ENCODE measurements at places on chromosomes 16 and 17.

DNA sequence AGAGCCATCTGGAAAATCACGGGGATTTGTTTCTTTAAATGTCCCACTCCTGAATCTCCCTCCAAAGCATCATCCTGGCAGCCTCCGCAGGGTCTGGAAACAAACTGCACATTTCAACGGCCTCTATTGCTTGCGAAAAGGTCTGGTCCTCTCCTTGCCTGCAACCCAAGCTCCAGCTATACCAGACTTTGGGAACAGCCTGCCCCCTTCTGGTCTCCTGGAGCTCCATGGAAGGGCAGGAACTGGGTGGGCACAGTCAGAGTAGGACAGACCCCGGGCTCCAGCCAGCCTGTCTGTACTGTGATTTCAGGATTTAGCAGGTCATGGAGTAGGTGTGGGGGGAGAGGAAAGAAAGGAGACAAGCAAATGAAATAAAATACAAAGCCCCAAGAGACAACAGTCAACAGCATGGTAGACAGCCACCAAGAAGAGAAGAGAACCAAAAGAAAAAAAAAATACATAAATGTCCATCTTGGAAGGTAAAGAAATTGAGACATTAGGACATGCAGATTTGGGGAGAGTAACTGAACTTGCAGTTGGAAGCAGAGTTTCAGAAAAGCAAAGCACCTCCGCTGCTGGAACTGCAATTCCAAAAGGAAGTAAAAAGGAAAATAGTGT, 2.7 kb downstream of the XYLT1 start:
- peak; percentile 63 for DNase-seq

DNA sequence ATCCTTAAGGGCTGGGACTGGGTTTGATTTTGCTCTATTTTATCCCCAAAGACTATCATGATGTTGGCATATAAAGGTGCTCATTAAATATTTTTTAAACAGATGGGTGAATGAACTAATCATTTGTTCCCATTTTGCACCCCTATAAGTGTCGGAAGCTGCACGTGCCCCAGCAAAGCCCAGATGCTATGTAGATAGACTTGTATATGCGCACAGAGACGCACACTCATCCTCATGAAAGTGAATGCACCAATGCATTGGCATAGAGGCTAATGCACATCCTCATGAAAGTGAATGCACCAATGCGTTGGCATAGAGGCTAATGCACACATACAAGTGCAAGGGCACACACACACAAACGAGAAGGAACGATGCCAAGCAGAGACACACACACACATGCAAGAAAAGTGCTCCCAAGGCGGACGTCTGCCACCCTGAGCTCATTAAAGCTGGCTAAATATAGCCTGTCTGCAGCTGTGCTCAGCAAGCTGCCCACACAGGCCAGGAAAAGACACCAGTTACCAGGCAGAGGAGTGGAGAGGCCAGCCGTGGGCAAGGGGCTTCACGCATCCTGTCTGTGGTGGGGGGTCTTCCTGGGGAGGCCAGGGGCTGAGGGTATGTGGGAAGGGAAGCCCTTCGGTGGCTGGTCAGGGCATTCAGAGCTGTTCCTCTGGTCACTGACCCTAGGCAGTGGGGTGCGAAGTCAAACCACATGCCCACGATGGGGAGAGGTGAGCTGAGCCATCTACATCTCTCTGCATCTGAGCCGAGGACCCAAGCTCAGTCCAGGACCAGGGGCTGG, 52.6 kb downstream of the PIMREG start:
- DNase-seq = no peak

GRCh38 chr16:85199880-85200279, 87.6 kb upstream of the CIBAR2 start:
- DNase-seq = no peak

GRCh38 chr16:89489040-89489897, 1.1 kb downstream of the ANKRD11 start:
- peak; percentile 92 for DNase-seq

- no peak for DNase-seq
Measured at GRCh38 chr17:57475796-57476195, 219.5 kb downstream of the MSI2 start.

GRCh38 chr16:15961060-15961511, 11.7 kb downstream of the ABCC1 start:
- DNase-seq = no peak

DNA sequence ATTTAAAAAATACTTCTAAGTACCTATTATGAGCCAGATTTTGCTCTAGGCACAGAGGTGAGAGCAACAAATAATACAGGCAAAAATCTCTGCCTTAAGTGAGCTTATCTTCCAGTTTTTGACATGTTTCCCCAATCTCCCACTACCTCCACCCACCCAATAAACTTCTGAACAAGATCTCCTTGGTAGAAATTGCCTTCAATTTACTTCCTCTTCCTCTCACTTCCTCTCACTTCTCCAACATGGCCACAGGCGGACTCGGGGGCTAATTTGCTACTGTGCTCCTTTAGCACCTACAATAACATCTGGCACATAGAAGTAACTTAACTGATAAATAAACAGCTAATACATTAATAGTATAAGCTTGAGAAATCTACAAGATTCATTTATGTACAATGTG, 82.6 kb downstream of the CACNG1 start:
- no peak for DNase-seq

DNA sequence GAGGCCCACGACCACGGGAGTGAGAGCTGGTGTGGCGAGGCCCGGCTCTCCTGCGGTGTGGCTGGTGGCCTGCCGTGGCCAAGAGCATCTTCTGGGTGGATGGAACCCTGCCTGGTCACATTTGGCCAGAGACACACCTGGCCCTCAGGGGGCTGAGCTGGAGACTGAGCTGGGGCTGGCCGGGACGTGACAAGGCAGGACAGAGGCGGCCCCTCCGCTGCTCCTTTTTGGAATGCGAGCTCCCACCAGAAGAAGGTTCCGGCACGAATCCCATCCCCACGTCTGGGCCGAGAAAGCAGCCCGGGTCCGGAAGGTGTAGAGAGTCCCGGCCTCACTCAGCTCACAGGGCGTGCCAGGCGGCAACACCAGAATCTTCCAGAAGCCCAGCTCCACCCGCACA, 26.0 kb upstream of the CHMP6 start:
- no peak for DNase-seq

DNA sequence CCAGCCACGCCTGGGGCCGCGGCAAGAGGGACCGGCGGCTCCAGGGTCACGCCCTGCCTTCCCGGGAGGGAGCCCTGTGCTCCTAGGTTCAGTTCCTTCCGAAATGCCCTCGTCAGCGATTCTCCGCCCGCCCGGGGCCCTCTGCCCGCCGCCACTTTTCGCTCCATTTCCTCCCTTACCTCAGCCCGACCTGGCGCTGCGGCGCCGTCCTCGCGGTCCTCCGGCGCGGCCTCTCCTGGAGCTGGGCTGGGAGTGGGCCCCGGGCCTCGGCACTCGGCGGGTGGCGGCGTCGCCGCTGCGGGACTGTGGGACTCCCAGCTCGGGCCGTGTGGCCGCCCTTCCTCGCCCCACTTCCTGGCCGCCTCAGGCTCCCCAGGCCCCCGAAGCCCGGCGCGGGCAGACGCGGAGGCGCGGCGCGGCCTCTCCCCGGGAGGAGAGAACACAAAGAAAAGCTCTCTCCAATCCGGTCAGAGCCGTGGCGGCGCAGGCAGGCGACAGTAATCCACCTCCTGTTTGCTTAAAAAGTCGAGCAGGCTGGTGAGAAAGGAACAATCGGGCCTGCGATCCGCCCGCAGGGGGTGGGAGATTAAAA, 1.6 kb downstream of the BAHCC1 start:
- no peak for DNase-seq

DNA sequence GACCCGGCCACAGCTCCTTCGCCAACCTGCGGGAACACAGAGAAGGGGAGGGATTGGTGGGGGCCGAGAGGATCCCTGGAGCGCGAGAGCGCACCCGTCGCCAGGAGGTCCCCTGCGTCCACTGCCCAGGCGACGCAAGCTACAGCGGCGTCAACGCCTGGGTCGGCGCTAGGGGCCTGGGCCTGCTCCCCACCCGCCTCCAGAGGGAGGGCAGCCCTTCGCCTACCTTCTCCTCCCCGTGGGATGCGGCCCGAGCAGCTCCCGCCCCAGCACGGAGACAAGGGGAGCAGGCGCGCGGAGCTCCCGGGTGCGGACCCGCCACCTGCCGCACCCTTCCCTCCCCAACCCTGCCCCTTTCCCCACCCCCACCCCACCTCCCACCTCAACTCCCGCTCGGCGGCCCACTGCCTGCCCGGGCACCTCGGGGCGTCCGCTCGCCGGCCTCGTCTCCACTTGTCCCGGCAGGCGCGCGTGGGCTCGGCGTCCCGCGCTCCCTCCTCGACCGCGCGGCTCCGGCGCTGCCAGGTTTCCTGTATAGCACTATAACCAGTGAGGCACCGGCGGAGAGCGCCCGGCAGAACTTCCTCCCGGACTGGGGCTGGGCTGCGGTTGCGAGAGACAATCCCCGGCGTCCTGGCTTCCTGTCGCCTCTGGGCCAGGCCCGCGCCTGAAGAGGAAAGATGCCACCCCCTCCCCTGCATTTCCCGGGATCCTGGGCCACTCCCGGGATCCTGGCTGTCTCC, 119.1 kb upstream of the SMURF2 start:
- no peak for DNase-seq

- no peak for DNase-seq
Measured at GRCh38 chr17:82812058-82812457, 27.8 kb downstream of the ZNF750 start.

DNA sequence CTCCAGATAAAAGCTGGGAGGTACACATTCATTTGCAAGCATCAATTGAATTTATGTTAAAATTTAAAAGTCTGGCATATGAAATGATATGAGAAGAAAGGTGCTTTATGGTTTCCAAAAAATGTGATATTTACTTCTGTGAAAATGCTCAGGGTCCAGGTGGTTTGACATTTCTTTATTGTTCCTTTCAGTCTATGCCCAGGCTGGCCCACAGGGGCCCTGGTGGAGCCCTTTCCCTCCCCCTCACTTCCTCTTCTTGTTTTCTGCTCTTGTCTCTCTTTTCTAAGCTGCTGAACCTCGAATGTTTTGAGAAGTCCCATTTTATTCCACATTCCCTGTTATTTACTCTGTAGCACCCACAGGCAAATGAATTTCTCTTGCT, 127.8 kb downstream of the HS3ST3B1 start:
- DNase-seq = no peak

DNA sequence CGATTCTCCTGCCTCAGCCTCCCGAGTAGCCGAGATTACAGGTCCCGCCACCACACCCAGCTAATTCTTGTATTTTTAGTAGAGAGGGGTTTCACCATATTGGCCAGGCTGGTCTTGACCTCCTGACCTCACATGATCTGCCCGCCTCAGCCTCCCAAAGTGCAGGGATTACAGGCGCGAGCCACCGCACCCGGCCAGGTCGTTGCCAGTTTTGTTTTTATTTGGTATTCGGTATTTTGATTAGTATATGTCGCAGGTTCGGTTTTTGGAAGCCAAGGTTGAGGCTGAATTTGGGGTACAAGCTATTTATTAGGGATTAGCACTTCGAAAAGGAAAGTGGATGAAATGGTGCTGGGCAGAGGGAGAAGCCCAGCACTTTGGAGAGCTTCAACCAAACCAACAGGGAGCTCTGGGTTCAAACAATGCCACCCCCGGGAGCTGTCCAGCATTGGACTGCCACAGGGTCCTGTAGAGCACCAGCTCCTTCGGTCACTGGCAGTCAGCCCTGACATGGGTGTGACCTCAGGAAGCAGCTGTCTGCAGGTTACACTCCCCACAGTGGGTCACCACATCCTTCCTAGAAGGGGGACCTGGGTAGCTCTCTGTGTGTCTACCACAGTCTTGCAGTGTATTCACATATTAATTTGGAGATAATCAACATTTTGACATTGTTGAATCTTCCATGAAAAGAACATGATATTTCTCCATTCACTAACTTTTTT, 1.5 kb upstream of the CLEC10A start:
- no peak for DNase-seq

DNA sequence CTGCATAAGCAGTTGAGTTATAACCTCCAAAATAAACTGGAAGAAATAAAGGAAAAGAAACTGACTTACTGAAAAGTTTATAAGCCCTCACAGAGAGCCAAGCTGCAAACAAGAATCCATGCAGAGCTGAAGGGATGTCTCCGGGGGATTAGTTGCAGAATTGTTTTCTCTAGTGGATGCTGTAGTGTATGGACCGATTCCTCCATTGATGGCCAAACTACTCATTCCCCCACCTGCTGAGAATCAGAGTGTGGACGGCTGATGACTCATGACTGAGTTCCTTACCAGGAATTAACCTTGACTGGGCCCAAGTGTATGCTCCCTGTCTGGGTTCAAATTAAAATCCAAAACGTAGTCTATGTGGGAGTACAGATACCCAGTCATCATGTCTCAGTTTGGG, 93.9 kb upstream of the CDH8 start:
- peak; percentile 0 for DNase-seq

DNA sequence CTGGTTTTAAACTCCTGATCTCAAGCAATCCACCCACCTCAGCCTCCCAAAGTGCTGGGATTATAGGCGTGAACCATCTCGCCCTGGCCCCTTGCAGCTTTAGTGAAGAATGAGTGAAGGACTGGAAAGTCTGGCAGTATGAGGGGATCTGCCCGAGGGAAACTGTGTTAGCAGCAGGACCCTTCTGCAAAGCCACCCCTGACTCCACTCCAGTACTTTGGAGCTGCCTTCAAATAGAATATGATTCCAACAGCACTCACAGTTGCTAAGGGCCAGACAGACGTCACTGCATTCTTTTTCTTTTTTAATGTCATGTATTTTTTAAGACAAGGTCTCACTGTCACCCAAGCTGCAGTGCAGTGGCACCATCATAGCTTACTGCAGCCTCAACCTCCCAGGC, 52.3 kb downstream of the KPNA2 start:
- no peak for DNase-seq

DNA sequence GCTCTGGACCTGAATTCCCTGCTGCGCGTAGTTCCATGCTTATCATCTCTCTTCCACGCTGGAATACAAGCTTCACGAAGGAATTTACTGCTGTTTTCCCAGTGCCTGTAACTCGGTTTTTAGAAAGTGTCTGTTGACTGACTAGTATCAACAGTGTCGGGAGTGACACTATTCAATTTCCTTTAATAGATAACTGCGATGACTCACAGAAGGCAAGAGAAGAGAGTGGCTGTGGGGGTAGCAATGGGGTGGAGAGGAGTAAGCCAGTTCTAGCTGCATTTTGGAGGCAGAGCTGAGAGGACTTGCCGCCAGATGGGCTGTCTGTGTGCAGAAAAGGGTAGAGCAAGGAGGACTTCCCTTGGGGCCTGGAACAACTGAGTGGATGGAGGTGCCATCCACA, 25.2 kb downstream of the B4GALNT2 start:
- no peak for DNase-seq

All from fibroblast of skin of left quadriceps (primary cell).